ENCODE measurements at places on chromosomes 3 and 15.

DNA sequence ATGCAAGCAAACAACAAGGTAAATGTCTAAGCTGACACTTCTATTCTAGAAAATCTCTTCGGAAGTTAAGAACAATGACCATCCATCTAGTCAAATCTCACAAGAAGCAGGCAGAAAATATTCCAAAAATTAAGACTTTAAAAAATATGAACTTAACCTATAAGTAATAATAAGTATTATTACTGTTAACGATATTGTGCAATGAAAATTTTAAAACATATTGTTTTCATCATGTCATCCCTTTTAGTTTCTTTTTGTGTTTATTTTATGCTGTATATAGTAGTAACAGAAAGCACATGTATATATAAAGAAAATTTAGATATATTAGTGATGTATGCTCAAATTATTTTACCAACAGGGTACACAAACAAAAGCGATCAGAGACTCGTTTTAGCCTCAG, 4.1 kb downstream of the HDGFL3 start:
- no peak for DNase-seq

GRCh38 chr15:66400351-66400774, 13.7 kb downstream of the MAP2K1 start:
- no peak for DNase-seq

DNA sequence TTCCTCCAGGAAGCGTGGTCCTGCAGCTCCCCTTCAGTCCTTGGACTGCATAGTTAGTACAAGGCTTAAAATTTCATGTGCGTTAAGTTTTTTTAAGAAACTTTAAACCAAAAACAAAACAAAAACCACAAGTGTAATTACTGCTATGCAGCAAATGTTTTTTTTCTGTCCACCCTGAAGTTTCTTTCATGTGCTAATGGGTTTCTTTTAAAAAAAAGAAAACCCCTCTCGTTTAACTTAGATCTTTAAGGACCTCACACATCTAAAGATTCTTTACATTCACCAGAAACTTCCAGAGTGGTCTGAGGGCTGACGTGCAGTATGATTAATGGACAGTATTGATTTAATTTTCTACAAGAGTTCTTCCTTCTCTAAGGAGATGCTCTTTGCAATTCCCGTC, 72.0 kb upstream of the PYGO1 start:
- no peak for DNase-seq

DNA sequence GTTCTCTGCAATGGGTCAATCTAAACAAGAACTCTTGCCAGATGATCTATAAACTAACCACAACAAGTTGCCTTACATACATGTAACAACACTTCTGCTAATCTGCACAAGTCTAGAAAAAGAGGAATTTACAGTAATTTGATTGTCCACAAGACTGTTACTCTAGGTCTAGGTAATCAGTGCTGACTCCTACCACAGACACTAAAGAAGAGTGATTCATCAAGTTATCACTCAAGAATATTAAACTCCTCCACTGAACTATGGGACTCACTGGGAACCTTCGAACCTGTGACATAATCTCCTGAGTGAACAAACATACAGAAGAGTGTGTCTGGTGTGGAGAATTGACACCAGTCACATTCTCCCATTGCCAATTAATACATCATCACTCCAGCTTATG, 138.3 kb downstream of the ANXA2 start:
- DNase-seq = no peak

DNA sequence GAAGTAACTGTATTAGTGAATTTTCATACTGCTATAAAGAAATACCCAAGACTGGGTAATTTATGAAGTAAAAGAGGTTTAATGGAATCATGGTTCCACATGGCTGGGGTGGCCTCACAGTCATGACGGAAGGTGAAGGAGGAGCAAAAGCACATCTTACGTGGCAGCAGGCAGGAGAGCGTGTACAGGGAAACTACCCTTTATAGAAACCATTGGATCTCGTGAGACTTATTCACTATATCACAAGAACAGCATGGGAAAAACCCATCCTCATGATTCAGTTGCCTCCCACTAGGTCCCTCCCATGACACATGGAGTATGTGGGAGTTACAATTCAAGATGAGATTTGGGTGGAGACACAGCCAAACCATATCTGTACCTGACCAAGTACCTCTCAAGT, 812.3 kb upstream of the ALCAM start:
- DNase-seq = no peak

DNA sequence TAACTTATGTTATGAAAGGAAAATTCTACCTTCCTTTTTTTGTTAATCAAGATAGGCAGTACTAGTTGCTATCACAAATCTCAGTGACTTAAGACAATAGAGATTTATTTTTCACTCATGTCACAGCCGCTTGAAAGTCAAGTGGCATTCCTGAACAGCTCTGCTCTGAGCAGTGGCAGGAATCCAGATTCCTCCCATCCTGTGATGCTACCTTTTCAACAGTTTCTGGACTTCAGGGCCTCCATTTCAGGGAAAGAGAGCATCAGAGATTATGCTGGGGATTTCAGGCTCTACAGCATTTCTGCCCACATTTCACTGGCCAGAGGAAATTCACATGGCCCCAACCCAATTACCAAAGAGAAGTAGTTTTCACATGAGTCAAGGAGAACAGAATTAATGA, 83.4 kb downstream of the IL1RAP start:
- DNase-seq = no peak

- DNase-seq = no peak
These were observed 23.0 kb downstream of the SUCNR1 start for GRCh38 chr3:151896246-151897012.

DNA sequence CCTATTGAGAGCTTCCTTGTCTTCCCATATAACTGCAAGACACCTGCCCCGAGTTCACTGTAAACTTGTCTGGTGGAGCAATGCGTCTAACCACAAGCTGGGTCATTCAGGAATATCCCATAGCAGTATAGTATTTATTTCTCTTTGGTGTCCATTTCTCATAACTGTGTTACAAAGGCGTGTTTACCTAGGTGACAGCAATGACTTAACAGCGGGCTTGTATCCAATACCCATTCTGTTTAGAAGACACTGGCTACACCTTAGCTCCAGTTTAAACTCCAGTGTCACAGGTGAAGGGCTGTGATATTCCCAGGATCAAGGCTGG, 24.3 kb downstream of the ATP10A start:
- no peak for DNase-seq

DNA sequence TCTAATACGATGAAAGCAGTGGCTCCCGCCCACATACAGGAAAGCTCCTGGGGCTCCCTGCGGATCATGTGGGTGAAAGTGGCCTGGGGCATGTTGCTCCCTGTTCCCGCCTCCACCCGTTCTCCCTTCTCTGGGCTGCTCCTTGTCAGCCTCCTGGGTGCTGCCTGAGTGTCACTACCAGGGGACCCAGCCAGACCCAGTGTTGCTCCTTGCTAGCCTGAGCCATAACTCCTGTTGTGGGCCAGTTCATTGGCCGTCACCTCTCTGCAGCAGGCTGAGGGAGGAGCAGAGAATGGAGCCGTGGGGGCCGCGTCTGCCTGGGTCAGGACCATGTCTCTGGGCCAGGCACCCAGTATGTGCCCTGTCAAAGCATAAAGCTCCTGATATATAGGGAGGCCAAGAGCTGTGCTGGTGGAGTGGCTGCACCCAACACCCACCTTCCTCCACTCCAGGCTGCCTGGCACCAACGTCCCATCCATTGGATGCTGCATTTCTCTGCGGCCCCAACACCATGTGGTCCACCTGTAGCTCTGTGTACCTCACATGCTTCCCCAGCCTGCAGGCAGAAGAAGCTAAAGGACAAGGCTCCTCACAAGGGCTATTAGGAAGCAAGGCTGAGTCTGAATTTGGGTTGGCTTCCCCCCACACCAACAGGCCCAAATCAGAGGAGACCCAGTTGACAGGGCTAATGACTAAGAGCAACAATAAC, 40.5 kb downstream of the KLF13 start:
- no peak for DNase-seq

- no peak for DNase-seq
These were observed 5.4 kb downstream of the TLNRD1 start for GRCh38 chr15:81006124-81006523.

DNA sequence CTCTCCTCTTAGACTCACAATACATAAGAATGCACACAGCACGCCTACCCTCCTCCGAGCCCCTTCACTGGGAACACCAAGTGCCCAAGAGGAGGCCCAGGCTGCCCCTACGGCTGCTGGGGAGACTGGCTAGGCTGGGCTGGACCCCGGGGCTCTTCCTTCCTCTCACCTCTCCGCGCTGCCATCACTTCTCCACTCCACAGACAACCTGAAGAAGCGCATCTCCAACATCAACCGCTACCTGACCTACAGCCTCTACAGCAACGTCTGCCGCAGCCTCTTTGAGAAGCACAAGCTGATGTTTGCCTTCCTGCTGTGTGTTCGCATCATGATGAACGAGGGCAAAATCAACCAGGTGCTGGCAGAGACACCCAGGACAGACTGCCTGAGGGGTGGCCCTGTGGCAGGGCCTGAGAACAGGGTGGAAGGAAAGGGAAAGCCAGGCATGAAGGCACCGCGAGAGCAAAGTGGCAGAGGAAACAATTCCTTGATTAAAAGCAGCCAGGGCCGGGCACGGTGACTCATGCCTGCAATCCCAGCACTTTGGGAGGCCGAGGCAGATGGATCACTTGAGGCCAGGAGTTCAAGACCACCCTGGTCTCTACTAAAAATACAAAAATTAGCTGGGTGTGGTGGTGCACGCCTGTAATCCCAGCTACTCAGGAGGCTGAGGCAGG, 51.6 kb downstream of the SEMA3G start:
- DNase-seq = no peak

DNA sequence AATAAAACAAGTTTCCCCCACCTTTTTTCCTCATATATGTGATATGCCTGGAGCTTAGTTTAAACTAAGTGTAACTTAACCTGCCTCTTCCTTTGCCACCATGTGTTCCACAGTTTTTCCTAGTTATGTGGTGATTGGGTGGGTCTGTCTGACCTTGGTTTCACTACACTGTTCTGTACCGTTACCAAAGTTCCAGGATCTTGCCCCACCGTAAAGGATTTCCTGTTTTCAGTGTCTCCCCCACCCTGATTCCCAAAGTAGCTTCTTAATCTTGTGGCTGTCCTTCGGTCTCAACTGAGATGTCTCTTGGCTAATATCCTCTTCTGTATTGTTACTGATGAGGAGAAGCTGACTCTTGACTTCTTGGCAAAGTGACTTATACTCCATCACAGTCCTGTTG, 6.4 kb upstream of the MGA start:
- no peak for DNase-seq

GRCh38 chr3:170476291-170476690, 57.6 kb downstream of the CLDN11 start:
- DNase-seq = no peak

DNA sequence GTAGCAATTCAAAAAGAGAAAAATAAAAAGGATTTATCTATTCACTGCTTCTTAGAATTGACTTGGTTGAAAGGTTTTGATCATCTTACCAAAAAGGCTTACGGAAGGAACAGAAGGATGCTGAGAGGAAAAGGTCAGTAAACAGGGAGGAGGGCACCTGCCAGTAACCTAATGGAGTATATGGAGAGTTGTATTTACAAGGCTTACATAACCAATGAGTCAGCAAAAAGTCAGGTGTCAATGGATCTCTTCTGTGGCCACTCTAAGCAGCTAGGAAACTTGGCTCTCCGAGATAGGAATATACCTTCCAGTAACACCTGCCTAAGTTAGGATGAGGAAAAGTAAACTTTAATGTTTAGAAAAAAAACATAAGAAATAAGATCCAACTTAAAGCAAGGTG, 80.5 kb upstream of the PLXND1 start:
- DNase-seq = no peak

DNA sequence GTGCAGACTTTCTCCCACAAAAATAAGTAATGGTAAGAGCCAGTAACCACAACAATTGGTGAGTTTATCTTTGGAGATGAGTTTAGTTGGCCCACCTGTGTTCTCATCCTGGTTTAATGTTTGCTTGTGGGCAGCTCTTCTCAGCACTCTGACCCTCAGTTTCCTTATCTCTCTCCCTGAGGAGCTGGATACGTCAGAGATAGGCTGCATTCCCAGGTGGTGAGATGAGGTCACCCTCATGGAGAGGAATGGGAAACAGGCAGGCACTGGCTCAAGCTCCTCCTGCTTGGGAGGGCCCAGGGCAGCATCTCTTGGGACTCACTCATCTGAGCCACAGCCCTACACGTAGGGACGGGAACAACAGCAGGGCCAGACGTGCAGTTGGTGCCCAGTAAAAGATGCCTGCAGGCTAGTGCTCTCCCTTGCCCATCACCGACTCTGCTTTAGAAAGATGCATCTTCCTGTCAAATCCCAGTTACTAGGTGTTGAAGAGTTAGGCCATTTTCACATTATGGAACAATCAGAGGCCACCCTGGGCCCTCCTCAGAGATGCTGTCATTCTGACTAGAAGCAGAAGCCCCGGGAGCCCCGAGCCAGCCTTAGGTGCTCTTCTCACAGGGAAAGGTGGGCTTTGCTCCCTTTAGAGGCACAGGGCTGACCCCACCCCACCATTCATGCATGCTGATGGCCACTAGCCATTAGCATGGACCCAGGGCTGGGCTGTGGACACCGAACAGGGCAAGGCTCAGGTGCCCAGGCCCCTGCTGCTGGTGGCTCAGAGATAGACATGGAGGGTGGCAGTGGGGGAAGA, 59.7 kb downstream of the GRIP2 start:
- no peak for DNase-seq

DNA sequence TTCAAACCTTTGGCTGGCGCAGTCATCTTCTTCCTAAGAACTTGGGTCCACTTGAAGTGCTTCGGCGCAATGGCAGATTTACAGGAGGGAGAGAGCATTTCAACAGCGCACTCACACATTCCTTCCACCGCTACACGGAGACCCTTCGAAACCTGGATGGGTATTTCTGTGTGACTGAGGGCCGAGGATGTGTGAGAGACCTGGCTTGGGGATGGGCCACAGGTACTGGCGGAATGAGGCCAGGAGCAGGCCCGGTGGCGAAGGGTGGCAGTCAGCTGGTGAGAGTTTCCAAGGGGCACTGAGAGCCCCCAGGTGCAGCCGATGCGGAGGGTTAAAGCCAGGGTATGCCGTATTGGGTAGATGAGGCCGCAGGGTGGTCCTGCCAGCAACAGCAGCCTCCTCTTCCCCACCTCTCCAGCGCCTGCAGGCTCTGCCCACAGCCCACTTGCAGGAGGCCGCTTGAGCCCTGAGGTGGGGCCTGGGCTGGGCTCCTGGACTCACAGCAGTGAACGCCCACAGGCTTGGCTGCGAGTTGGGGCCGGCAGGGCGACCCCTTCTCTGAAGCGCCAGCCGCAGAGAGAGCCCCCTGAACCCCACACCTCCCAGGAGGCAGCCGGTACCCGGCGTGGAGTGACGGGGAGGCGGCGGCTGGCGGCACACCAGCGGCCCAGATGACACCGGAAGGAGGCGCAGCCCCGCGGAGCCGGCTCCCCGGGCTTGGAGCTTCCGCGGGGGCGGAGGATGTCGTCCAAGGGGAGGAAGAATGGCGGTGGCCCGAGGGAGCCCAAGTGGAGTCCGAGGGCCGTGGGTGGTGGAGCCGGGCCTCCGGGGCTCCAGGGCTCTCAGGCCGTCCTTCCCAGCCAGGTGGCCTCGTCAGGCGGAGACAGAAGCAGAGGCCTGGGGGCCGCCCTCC, 166.5 kb downstream of the NSMCE3 start:
- peak; percentile 24 for DNase-seq

DNA sequence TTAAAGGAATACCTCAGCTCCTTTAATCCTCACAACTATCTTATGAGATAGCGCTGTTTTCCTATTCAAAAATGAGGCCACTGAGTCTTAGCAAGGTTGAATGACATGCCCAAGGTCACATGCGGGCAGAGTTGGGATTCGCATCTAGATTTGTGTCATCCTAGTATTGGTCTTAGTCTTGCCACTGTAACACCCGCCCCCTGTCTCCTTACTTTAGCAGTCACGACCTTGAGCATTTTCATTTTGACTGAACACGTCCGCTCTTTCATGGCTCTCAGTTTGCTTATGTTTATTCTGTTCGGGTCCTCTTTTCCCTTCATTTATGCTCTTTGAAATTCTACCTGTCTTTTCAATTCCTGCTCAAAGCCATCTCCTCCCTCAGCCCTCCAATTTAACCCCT, 112.5 kb upstream of the CADPS start:
- no peak for DNase-seq
